ENCODE measurements at places on chromosomes 7 and 10.

DNA sequence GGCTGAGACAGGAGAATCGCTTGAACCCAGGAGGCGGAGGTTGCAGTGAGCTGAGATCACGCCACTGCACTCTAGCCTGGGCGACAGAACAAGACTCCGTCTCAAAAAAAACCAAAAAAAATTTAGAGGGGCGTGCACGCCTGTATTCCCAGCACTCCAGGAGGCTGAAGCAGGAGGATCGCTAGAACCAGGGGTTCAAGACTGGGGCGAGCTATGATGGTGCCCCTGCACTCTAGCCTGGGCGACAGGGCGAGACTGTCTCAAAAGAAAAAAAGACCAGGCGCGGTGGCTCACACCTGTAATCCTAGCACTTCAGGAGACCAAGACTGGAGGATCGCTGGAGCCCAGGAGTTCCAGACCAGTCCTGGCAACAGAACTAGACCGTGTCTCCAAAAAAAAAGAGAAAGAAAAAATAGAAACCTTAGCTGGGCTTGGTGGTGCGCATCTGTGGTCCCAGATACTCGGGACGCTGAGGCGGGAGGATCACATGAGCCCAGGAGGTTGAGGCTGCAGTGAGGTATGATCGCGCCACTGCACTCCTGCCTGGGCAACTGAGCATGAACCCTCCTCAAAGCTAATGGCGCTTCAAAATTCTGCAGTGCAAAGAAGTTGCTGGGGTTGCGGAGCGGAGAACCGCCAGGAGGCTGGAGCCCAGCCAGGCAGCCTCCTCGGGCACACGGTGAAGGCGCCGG is 382 bp upstream of the MBLAC1 start:
- no peak for DNase-seq

DNA sequence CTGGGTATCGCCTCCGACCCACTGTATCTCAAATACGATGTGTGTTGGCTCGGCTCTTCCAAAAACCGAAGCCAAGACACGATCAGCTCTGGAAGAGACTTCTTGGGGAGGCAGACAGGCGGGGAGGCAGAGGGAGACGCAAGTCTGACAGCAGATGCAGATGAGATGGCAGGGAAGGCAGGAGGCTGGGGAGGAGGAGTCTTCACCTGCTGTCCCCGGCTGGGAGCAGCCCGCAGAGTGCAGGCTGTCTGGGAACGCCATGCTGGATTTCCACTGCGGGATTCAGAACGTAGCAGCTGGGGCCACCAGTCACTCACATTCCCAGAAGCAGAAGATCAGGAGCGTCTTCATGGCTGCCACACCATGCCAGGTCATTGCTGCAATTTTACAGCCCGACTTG is 29.4 kb downstream of the CTBP2 start:
- no peak for DNase-seq

- no peak for DNase-seq
These were observed 28.2 kb upstream of the SEMA3D start for GRCh38 chr7:85215098-85215497.

GRCh38 chr7:41682422-41682821 is 20.5 kb downstream of the INHBA start:
- DNase-seq, result no peak

DNA sequence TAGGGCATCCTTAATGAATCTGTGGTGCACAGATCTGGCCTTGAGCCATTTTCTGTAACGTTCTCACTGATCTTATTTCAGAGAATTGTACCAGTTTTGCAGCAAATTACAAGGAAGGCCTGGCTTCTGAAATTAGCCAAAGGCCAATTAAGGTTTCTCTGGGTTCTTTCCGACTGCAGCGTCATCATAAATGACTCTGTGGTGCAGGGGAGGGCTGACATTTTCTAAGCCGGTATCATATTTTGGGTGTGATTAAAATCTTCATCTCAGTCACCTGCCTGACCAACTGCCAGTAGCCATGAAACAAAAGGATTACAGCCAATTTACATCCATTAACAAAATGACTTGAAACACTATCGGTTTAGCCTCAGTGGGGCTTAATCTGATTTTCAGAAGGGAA is 363.7 kb downstream of the ADRA2A start:
- DNase-seq, result no peak

DNA sequence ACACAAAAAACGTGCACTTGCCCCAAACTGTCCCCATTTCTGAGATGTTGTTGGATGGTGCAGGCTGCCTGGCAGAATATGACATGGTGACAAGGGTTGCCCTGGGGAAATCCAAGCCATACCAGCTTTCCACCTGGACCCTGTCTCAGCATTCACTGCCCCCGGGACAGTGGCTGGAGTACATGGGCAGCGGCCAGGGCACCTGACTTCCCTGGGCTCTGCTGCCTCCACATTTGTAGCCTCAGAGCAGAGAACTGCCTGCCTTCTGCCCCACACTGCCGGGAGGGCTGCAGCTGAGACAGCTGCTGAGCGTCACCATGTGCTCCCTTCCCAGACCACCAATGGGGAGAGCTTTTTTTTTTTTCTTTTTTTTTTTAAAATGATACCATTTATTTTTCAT is 222.9 kb upstream of the ZNF32 start:
- DNase-seq, result no peak

DNA sequence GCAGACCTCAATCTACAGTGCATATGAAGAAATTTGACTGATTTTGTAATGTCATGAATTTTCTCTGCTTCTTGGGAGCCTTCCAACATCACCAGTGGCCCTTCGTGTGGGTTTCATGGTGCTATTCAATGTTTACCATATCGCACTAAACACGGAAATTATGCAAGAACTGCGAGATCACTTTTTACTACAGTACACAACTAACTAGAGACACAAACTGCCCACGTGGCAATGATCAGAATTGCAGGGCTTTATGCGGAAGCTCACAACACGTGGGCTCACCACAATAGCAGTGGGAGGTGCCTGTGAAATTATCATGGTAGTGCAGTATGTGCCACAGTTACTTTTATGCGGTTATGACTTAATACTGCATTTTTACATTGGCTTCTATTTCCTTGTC is 449.7 kb upstream of the KLF6 start:
- DNase-seq, result no peak

- DNase-seq, result no peak
These were observed 26.8 kb upstream of the C7orf33 start for GRCh38 chr7:148563583-148564274.

GRCh38 chr10:44511601-44512000 is 126.7 kb upstream of the CXCL12 start:
- DNase-seq, result no peak

GRCh38 chr10:12781976-12782375 is 219.5 kb downstream of the CCDC3 start:
- DNase-seq, result no peak

DNA sequence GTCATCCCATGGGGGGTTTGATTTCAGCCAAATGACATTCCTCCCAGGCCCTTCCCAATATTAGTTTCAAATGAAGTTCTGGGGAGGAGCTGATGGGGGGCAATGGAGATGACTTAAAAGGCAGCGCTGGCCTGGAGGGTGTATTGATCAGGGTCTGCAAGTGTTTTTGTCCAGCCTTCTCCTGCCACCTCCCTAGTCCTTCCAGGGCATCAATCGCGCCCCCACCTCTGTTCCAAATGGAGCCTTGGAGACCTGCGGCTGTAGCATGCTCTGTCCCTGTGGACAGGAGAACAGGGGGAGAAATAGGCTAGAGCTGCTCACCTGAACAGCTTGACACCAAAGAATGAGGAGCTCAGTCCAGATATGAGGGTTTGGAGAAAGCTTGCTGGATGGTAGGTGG is 386.8 kb upstream of the PODXL start:
- no peak for DNase-seq

DNA sequence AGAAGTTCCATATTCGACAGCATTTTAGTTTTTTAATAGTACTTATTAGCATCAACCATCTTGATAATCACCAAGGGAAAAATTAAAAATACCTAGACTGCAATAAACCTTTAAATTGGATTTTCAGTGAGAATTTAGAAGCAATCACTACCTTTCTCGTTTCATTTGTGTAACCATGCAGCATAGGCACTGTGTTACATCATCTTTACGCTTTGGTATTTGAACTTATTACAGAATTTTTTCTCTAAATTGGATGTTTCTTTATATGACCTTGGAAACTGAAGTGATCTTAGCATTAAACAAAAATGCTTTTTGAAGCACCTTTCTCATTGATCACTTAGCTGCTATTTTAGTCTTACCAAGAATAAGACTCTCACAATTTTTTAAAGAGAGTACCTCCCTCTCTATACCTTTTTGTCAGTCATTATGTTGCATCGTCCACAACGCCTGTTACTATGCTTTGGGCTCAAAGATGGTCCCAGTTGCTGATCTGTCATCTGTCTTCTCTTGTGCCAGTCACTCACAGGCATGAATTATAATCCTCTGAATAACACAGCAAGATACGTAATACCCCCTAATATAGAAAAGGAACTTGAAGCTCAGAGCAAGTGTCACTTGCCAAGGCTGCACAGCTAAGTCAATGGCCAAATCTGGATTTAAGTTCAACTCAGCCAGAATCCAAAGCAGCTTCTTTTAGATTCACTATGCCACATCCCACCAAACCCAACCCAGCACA is 19.6 kb upstream of the ASCC1 start:
- no peak for DNase-seq

DNA sequence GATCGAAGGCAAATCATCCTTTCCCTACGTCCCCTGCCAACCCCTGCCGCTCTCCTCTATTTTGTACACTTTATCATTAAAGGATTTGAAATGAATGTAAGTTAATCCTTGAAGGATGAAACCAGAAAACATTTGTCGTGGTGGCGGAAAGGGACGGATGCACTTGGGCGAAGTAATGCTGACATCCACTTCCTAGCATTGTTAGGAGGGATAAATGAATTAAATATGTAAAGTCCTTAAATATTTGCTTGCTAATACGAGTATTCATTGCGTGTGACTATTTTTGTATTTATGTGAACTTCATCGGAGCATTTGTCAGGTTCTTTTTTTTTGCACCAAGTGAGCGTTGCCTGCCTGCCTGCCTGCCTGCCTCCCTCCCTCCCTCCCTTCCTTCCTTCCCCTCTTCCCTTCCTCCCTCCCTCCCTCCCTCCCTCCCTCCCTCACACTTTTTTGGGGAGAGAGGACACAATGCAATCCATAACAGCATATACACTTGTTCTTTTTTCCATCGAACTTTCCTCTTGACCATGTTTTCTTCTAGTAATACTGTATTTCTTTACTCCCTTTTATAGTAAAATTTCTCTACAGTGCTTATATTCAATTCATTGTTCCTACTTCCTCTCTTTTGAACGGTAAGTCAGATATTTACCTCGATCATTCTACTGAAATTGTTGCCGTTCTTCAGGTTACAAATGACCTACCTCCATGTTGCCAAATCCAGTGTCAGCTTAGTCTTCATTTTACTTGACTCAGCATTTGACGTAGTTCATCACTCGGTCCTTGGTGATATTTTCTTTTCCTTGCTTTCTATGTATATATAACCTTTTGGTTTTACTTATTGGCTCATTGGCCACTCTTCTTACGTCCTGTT is 831 bp downstream of the CCDC7 start:
- no peak for DNase-seq

- no peak for DNase-seq
These were observed 43.3 kb upstream of the CNNM1 start for GRCh38 chr10:99285881-99286280.

DNA sequence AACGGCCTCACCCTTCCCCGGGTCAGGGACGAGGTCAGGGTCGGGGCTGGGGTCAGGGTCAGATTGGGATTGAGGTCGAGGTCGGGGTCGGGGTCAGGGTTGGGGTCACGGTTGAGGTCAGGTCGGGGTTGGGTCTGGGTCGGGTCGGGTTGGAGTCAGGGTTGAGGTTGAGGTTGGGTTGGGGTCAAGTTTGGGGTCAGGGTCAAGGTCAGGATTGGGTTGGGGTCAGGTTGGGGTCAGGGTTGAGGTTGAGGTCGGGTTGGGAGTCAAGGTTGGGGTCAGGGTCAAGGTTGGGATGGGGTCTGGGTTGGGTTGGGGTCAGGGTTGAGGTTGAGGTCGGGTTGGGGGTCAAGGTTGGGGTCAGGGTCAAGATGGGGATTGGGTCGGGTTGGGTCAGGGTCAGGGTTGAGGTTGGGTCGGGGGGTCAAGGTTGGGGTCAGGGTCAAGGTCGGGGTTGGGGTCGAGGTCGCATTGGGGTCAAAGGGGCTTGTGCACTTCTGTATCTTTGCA is 131.4 kb downstream of the VIPR2 start:
- no peak for DNase-seq

GRCh38 chr7:711093-711921 is 15.2 kb upstream of the DNAAF5 start:
- DNase-seq, result no peak

GRCh38 chr7:498678-499641 is 20.7 kb downstream of the PDGFA start:
- DNase-seq, result no peak

DNA sequence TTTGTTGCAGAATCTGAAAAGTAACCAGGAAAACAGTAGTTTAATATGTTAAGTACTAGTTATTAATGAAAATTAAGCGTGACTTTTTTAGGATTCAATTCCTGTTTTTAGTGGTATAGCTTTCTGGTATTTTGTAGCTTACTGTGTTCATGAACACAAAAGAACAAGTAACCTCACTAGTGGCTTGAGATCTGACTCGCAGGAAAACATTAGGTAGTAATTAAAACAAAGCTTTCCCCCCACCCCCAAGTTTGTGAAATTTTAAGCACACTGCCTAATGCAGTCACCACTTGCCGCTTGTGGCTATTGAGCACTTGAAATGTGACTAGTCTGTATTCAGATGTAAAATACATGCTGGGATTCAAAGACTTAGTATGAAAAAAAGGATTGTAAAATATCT is 102.5 kb upstream of the RPA3 start:
- no peak for DNase-seq

- DNase-seq, result no peak
These were observed 458.8 kb upstream of the SORCS1 start for GRCh38 chr10:107623292-107623691.

GRCh38 chr10:86603256-86603655 is 51.1 kb upstream of the OPN4 start:
- no peak for DNase-seq

GRCh38 chr7:118731854-118732253 is 507.4 kb downstream of the ANKRD7 start:
- no peak for DNase-seq

DNA sequence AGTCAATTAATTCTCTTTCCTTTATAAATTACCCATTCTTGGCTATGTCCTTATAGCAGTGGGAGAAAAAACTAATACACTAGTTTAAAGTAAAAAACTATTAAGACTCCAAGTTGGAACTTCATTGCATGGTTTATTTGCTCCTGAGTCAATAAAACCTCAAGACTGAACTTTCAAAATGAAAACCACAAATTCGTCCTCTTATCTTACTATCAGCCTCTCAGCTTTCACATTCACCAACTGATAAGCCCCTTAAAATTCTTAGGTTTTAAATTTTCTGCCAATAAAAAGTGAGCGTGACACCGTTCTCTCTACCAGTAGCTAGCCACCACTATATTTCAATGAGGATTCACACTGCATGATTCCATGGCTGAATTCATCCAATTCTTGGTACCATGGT is 346.4 kb upstream of the NPSR1 start:
- no peak for DNase-seq
